Heart right ventricle (tissue), 16 donors: ENCODE measurements at places on chromosomes 5 and 9. TPM values are rescaled to one million over a fixed set of nuclear protein-coding genes. Genes with fewer than 3 reads are reported as not detected.

GFPT2 gene
- total RNA-seq: 2.9 TPM

- no peak for DNase-seq
These were observed 919.0 kb downstream of the TAF11L14 start for GRCh38 chr5:18553269-18553668.

IL5 gene
- total RNA-seq: not detected

DNA sequence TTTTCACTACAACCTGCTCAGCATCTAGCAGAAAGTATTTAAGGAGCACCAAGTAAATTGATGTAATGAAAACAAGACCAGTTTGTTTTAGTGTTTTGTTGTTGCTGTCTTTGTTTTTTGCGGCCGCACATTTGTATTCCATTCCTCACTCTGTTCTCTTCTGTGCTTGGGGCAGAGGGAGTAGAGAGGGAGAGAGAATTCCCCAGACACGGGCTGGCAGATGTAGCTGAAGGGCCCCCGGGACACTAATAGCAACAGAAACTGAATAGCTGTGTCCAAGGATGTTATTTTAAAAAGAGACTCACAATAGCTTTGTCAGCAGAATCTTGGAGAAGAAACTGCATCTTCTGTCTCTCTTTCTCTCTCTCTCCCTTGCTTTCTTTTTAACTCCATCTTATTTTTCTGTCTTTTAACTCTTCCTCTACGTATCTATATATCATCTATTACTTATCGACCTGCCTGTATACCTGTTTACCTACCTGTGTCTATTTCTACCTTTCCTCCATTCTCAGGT, 145.3 kb downstream of the PAPPA start:
- DNase-seq: no peak

SV2C gene
- 0.36 TPM for total RNA-seq

DMRT3 gene
- not detected for total RNA-seq
